AG10803 (cell line): ENCODE measurements at places on chromosomes 2 and 18.

- DNase-seq = no peak
These were observed 65.7 kb upstream of the SMAD2 start for GRCh38 chr18:47996091-47996541.

DNA sequence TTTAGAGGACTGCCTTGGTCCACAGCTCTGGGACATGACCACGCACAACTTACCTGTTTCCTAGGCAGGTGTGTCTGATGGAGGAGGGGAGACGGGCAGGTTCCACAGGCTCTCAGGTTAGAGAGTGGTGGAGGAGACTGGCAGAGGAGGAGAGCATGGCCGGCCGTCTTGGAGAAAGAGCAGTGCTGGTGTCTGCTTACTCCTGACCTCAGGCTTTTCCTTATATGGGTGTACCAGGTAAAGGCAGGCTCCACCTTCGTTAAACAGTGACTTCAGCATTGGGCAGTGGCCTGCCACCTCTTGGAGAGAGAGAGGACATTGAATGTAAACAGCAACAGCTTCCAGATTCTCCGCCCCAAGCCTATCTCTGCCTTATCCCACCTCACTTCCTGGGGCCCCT lies at the start of gene CAPN13:
TSS of gene CAPN13 (minus strand) at position 198 of the 400 bp plus-strand sequence. CDS start 20,121 bp downstream, outside the sequence.
- DNase-seq = no peak

GRCh38 chr2:11133238-11133935 lies 21.9 kb upstream of the SLC66A3 start:
- DNase-seq = no peak

GRCh38 chr2:159518321-159519005 lies 97.9 kb downstream of the BAZ2B start:
- DNase-seq = no peak

- DNase-seq = no peak
These were observed 52.3 kb downstream of the ZEB2 start for GRCh38 chr2:144467502-144468137.

GRCh38 chr2:17830053-17831034 lies 14.1 kb downstream of the MSGN1 start:
- DNase-seq = peak; percentile 66

- DNase-seq = no peak
These were observed 113.0 kb downstream of the STPG4 start for GRCh38 chr2:47041891-47042684.

GRCh38 chr2:222795450-222796357 lies 65.1 kb upstream of the ACSL3 start:
- DNase-seq = no peak

- DNase-seq = no peak
These were observed 60.6 kb downstream of the CAB39 start for GRCh38 chr2:230773039-230773773.

GRCh38 chr2:37387148-37387835 lies 42.9 kb downstream of the QPCT start:
- peak; percentile 74 for DNase-seq

- DNase-seq = no peak
These were observed 60.4 kb downstream of the BOD1L2 start for GRCh38 chr18:57207124-57207916.

- DNase-seq = peak; percentile 8
These were observed 201.2 kb downstream of the CBLN2 start for GRCh38 chr18:72342933-72343332.

DNA sequence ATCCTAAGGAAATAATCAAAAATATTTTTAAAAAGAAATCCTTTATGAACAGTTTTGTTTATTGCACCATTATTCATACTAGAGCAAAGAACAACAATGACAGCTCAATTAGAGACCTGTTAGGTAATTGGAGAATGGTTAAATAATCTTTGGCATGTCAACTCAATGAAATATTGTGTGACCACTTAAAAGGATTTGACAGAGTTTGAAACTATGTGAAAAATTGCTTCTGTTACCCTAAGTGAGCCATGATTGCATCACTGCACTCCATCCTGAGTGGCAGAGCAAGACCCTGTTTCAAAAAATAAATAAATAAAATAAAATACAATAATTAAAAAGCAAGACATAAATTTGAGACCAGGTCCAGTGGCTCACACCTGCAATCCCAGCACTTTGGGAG lies 66.1 kb upstream of the ATP8B1 start:
- DNase-seq = peak; percentile 12

DNA sequence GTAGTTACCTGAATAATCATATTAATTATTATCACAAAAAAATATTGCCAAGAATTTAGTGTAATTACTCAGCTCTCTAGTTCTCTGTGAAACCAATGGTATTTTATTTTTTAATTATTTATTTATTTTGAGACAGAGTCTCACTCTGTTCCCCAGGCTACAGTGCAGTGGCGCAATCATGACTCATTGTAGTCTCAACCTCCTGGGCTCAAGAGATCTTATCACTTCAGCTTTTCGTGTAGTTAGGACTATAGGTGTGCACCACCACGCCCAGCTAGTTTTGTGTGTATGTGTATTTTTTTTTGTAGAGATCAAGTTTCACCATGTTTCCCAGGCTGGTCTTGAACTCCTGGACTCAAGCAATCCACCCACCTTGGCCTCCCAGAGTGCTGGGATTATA lies 440.4 kb upstream of the CDH20 start:
- DNase-seq = peak; percentile 29

GRCh38 chr2:192413812-192414681 lies 219.3 kb upstream of the TMEFF2 start:
- no peak for DNase-seq

DNA sequence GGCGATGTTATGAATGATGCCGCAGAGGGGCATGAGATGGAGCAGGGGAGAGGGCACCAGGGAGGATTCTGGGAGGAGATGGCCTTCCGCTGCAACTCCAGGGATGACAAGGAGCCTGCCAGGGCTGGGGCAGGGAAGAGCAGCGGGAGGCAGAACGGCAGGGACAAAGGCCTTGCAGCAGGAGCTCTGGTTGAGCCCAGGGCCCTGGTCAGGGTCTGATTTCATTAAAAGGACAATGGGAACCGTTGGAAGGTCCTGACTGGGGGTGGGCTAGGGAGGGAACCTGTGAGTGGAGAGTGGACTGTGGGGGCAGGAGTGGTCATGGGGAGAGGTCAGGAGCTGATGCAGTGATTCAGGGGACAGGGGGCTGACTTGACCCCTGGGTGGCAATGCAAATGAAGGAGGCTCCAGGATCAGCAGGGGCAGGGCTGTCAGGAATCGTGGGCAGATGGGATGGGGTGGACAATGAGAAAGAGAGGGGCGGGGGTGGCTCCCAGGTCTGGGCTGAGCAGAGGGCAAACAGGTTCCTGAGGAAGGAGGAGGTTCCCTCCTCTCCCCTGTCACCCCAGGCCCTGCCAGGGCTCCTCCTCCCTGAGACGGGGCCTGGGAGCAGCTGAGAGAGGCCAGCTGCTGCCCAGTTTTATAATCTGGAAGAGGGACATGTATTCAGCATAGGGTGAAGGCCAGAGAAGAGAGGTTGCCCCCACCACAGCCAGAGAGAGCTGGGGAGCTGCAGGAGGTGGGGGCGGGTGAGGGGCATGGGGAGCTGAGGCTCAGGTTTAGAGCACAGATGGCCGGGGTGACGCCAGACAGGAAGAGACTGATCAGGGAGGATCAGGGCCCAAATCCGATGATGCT lies 7.3 kb upstream of the DUSP2 start:
- no peak for DNase-seq
